NCI-H1417 treated with DMSO at 0.1 percent for 48 hours (cell line): ENCODE measurements at places on chromosomes 11 and 22.

- DNase-seq = no peak
Measured at GRCh38 chr22:19801340-19802000, 40.9 kb downstream of the TBX1 start.

- no peak for DNase-seq
Measured at GRCh38 chr11:104148074-104148473, 15.9 kb downstream of the PDGFD start.

GRCh38 chr22:16969508-16970327 lies 38.3 kb downstream of the GAB4 start:
- no peak for DNase-seq

GRCh38 chr11:44008698-44009097 lies 39.1 kb upstream of the ACCSL start:
- DNase-seq = no peak

DNA sequence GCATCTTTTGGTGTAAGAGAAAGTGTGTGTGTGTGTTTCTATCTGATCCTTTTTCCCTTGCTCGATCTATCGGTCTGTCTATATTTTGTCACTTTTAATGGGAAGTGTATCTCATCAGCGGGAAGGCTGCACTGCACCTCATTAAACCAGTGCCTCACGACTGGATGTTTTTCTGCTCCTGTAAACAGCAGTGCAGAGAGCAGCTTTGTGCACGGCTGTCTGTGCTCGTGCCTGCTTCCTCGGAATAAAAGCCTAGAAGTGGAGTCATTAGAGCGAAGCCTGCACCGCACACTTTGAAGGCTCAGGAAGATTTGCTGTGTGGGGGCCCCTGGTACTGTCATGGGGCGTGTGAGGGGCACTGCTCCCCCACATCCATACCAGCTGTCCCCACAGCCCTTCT lies 27.0 kb upstream of the PARVG start:
- DNase-seq = no peak

DNA sequence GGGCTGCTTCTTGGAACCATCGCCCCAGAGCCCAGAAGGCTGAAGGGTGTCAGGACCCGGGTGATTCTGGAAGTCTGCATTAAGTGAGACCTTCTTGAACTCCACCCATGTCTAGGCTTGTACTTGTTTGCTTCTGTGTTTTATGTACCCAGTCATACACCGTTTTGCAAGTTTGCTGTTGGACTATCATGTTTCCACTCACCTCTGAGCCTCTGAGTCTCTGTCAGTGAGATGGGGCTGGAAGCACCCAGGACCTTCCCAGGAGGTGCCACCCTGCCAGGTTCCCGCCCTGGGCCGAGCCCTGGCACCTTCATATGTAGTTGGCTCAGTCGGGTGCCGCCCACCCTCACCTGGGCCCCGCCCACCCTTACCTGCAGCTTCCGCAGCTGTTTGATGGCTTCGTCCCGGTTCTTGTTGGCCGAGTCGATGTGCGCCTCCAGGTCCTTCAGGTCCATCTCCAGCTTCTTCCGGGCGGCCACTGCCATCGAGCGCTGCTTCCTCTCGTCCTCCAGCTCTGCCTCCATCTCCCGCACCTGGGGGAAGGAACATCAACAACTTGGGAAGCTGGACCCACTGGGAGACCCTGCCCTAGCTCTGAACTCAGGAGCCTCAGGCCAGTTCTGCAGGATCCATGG lies 35.1 kb downstream of the APOL1 start:
- no peak for DNase-seq

DNA sequence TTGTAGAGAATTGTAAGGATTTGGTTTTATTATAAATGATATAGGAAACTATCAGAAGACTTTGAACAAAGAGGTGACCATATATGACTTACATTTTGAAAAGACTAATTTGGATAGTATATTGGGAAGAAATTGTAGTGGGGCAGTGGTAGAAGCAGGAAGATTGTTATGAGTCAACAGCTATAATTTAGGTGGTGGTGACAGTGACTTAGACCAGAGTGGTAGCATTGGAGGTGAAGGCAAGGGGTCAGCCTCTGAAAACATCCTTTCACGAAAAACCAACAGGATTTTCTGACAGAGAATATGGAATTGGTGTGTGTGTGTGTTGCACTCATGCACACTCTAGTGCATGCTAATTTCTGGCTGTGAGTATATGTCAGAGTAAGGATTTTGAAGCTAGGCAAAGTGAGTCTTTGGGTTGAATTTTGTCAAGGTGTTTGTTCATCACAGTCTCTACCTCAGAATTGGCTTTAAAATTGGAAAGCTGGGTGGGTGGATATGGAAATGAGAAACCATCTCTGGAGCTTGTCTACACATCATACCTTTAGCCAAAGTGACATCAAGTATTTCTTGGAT lies 8.2 kb upstream of the HBE1 start:
- no peak for DNase-seq

DNA sequence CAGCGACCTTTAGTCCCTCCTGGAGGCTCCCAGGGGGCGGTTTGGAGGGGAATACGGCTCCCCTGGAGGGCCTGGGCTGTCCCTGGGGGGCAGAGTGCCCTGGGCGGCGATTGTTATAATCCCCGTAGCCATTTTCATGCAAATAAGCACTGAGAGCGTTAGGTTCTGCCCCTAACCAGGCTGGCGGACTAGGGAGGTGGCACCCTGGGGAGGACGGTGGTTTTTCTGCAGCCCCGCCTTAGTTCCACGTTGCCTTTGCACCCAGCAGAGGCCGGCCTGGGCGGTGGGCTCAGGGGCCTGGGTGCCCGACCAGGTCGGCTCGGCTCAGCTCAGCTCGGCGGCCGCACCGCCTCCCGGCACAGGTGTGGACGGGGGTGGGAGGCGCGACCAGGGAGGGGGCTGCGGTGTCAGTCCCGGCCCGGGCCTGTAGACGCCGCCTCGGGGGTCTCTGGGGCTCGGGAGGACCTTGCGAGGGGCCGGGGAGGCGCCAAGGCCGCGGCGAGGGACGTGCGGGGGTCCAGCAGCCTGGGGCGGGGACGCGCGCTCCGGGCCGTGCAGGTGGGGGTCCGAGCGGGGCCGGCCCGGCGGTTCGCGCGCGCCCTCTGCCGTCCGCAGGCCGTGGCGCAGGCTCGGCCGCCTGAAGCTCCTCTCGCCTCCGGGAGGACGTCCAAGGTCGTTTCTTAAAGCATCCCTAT lies 2.3 kb upstream of the DUSP8 start:
- no peak for DNase-seq

- no peak for DNase-seq
Measured at GRCh38 chr11:65773784-65774411, 6.9 kb downstream of the AP5B1 start.

GRCh38 chr11:66568124-66568916 lies at the start of gene CTSF:
TSS of gene CTSF (minus strand) at chr11:66568606. CDS start at chr11:66568486, 120 bp downstream.
- peak; percentile 73 for DNase-seq

- DNase-seq = no peak
Measured at GRCh38 chr11:762421-763072, 14.7 kb downstream of the GATD1 start.

DNA sequence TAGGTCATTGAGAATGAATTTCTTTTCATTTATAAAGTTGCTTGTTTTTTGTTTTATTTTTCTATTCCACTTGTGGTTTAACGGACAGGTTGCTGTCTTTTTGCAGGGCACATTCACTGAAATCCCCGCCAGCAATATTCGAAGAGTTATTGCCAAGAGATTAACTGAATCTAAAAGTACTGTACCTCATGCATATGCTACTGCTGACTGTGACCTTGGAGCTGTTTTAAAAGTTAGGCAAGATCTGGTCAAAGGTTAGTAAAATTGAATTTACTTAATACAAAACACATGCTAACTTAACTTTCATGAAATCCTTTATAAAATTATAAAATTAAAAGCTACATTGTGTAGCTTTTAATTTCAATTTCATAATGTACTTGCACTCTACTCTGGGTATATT lies 53.6 kb downstream of the PDHX start:
- no peak for DNase-seq

GRCh38 chr11:76062733-76063132 lies 143.6 kb downstream of the WNT11 start:
- DNase-seq = no peak

- no peak for DNase-seq
Measured at GRCh38 chr11:62958547-62959421, 26.0 kb downstream of the SLC22A6 start.

DNA sequence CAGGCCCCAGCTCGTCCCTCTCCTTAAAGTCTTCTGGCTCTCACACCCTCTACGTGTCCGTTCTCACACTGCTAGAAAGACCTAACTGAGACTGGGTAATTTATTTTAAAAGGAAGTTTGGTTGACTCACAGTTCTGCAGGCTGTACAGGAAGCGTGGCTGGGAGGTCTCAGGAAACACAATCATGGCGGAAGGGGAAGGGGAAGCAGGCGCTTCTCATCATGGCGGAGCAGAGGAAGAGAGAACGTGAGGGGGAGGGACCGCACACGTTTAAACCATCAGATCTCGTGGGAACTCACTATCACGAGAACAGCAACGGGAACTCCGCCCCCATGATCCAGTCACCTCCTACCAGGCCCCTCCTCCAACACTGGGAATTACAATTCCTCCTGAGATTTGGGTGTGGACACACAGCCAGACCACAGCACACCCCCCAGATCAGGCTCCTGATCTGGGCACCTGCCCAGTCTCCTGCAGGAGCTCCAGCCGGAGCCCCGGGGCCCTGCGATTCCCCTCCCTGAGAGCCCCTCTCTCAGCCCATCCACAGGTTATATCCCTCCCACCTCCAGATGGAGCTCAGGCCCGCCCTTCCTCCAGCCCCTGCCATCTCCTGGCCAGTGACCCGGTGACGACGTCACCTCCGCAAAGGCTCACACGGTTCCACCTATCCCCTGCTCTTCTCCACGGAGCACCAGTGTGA lies 170.2 kb downstream of the BRD1 start:
- no peak for DNase-seq

GRCh38 chr11:44158384-44158783 lies 62.9 kb downstream of the EXT2 start:
- no peak for DNase-seq

GRCh38 chr11:113546757-113547507 lies 71.7 kb upstream of the DRD2 start:
- no peak for DNase-seq

DNA sequence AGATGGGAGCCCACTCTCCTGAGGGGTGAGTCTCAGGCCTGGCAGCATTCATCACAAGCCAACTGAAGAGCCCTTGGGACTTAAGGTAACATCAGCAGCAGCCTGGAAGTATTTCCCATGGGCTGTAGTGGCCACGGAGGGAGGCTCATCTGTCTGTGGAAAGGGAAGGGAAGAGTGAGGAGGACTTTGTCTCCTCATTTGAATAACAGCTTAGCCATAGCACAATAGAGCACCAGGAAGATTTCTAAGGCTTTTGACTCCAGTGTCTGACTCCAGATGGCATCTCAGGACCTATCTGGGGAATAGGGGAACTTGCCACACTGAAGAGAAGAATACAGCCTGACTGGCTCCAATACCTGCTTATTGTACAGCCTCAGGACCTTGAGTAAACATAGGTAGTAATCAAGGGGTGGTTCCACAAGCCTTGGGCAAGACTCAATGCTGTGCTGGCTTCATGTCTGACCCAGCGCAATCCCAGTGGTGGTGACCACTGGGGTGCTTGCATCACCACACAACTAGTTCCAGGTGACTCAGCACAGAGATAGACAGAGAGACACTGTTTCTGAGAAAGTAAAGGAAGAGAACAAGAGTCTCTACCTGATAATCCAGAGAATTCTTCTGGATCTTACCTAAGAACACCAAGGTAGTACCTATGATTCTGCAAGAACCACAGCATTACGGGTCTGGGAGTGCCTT lies 510.5 kb upstream of the CCDC179 start:
- no peak for DNase-seq

- no peak for DNase-seq
Measured at GRCh38 chr11:35305670-35306382, 113.5 kb downstream of the SLC1A2 start.

- no peak for DNase-seq
Measured at GRCh38 chr11:57484141-57484710, 23.9 kb downstream of the RTN4RL2 start.

GRCh38 chr22:24401931-24402367 lies 25.4 kb upstream of the ADORA2A start:
- DNase-seq = no peak

- peak; percentile 49 for DNase-seq
Measured at GRCh38 chr11:99015634-99016454, 4.9 kb upstream of the CNTN5 start.

GRCh38 chr22:47174096-47174495 lies 411.6 kb downstream of the TBC1D22A start:
- DNase-seq = no peak

- DNase-seq = no peak
Measured at GRCh38 chr22:45538281-45538680, 35.6 kb downstream of the FBLN1 start.

GRCh38 chr11:12602421-12602820 lies 71.8 kb upstream of the TEAD1 start:
- DNase-seq = no peak

DNA sequence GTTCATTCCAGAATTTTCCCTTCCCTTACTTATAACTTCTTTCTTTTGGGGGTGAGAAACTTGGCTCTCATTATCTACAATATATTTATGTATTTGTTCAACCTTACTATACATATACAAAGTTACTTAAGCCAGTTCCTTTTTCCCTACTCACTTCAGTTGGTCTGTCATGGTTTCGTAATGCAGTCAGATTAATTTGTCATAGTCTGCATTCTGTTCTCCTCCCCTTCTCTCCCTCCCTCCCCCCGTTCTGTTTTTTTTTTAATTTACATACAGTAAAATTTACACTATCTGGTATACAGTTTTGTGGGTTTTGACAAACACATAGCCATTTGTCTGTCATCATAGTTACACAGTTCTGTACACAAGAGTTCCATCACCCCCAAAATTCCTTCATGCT lies 71.8 kb upstream of the ADORA2A start:
- DNase-seq = no peak

GRCh38 chr22:46309526-46310085 lies 12.9 kb downstream of the GTSE1 start:
- no peak for DNase-seq

GRCh38 chr22:27997538-27997937 lies 78.5 kb upstream of the PITPNB start:
- DNase-seq = no peak

DNA sequence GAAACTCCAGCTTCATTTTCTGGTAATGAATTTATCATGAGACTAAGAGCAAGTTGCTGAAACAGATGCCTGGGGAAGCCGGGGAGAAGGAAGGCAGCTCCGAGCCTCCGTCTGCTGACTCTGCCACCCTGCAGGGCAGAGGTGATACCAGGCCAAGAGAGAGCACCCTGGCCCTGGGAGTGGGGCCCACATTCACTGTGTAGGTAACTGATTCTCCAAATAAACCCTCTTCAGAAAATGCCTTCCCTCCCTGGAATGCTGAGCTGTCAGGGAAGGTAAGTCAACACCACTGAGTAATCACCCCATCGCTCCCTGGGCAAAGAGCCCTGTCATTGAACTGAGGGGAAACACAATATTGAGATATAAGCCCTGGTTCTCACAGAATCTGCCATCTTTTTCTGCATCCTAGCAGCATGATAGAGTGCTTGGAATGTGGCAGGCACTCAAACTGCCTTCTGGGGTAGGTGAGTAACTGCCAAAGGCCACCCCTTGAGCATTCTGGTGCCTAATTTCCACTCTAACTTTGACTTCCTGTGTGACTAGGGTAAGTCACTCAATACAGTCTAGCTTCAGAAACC lies 147.6 kb downstream of the SPATA19 start:
- DNase-seq = no peak
